Fibroblast of the conjunctiva (primary cell): ENCODE measurements at places on chromosomes 5 and 9.

DNA sequence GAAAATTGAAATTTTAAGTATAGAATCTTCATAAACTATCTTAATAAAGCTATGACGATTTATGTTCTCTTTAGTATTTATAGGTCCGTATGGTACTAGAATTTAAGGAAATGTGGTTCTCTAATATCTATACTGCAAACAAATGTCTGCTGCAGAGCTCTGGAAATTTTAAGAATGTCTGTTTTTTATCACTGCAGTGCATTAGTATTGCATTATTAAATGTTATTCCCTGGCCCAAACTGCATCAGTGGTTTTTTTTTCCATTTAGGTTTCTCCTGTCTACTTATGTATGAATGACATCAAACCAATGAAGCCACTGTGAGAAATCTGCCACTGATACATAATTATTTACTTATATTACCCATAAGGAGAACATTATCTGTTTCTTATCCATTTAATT, 211.4 kb upstream of the CD180 start:
- DNase-seq = no peak

DNA sequence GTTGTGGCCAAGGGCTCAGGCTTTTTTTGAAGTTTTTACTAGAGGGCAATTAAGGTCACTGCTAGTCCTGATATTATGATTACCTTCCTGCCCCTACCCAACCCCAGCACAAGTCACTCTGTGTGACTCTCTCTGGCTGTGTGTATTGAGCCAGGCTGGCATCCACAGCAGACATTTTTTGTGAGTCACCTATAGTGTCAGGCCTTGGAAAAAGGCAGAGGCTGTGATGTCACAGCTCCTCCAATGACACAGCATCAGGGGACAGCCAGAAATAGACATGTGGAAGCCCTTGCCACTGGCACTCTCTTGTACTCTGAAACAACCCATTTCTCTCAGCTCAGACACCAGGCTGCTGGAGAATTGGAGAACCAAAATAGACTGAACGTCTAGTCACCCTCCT, 145.4 kb downstream of the NMUR2 start:
- no peak for DNase-seq

DNA sequence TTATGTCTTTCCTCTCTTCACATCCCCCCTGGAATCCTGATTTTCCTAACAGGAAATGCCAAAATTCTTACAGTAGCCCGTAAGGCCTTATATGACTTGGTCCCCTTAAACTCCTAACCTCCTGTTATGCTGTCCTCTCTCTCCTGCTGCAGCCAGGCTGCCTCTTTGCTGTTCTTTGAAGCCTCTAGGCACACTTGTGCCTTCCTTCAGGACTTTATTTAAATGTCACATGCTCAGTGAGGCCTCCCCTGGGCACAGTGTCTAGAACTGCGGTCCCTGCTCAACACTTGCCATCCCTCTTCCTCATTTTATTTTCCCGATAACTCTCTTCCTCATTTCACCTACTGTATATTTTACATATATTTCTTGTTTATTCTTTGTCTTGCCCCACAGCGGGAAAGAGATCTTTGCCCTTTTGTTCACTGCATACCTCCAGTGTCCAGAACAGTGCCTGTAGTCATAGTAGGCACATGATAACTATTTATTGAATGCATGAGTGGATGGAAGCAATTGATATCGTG, 5.5 kb upstream of the SHB start:
- no peak for DNase-seq

DNA sequence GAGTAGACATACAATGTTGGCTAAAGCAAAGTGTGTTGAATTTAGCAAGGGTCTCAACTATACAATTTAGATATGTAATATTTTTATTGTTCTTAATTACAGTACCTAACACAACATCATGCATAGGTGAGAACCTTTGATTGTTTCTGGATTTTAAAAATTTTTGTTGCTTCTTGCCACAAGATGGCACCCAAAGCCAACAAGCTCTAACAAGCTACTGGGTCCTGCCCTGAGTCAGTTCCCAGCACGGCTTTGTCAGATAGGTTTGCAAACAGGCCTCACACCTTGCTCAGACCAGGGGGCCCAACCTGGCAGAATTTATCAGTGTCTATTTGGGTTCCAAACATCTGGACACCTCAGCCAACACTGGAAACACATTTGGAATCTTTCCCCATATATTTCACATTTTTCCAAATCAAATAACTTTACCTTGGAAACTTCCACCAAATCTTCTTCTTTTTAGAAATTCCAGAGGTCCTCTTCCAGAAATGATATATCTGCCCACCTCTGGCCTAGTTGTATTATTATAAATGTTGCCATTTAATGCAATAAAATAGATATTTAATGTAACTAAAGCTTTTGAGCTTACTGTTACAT, 49.5 kb upstream of the EGFLAM start:
- DNase-seq = peak; percentile 4

GRCh38 chr9:131096269-131097125, at the start of gene AIF1L:
AIF1L (plus strand) TSS chr9:131096531; CDS start chr9:131096630, 99 bp downstream.
- no peak for DNase-seq

DNA sequence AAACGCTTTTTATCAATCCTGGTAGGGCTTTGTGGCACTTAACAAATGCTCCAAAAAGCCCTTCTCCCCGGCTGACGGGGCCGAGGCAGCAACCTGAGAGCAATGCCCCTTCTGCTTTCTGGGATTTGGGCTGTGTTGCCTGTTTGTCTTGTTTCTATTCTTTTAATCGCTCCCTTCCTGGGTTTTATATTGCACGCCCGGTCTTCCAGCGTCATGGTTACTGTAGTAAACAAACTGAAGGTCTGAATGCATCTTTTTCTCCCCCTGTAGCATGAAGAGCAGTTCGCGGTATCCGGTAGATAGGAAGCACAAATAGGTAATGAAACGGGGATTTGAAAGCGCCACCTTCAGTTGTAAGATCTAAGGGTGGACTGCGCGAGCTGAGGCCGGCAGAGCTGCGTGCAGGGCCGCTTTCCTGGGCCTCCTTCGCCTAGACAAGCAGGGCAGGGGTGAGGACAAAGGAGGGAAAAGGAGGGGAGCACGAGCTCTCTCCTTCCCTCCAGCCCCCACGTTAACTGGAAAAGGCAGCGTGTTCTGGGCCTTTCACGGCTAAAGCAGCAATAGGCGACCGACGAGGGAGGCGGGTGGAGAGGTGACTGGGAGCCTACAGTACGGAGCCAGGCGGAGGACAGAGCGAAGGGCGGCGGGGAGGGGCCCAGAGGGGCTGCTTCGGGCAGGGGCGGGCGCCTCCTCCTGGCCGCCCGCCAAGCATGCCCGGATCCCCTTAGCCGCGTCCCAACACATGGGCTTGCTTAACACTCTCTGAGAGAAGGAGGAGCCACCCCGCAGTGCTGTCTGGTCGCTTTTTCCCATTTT, 49.3 kb upstream of the ZNF366 start:
- peak; percentile 56 for DNase-seq
